ENCODE measurements at places on chromosomes 2 and 18.

DNA sequence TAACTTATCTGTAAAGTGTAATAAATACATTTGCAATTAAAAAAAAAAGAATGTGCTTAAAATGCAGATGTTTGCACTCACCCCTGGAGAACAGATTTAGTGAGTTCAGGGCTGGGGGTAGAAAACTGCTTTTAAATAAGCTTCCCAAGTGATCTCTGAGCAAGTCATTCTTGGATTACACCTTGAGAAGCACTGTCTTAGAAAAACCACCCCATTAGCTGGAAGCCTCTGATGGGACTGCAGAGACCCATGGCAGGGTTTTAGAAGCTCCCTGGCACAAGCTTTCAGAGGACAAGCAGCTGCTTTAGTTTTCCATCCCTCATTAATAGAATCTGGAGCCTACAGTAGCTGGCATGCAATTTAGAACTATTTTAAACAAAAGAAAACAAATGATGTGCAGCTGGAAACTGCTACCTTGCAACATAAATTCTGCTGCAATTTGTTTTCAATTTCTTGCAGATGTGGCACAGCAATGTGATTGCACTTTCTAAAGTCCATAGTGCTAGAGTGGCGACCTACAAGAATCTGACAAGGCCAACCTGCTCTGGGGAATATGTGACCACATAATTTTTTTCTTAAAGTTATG, 141.5 kb downstream of the CDC42EP3 start:
- no peak for DNase-seq

GRCh38 chr2:201813996-201814760, 7.8 kb downstream of the CDK15 start:
- DNase-seq = no peak

DNA sequence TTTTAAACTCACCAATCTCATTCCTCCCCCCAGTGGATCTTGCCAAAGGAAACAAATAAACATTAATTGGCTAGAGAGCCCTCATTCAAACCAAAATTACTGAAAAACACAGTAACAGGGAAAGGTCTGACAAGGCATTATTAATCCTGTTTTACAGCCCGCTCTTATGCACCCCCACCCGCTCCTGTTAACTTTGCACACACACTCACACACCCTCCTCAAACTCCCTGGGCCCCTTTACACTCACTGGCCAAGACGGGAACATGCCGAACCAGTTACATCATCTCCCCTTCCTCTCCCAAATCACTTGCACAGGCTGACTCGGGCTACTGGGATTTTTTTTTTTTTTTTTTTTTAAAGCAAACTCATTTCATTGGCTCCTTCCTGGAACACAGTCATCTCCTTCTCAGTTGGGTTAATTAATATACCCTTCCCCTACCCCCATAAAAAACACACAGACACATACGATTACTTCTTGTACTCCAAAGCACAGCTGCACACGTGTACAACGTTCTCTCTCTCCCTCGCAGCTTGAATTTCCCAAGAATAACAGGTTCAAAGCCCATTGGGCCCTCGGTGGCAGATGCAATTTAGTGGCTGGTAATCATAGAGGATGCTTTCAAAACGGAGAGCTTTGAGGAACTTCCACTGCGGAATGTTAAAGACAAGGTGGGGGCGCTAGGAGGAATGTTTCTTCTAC, 31.8 kb downstream of the KLF7 start:
- no peak for DNase-seq

DNA sequence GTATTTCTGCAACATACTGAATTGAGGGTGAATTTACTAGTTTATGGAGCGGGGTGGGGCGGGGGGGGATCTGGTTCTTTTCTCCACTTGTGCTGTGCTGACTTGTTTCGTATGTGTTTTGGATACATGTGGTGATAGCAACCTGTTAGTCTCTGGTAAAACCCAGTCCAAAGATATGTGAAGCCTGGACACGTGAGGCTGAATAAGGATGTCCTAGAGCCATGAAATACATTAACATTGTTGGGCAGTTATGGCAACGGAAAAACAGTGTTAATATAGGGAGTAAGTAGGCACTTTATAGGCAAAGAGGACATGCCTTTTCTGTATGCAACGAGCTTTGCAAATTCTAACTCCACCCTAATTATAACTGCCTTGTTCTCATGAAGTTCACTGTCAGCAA, 42.1 kb upstream of the NEMP2 start:
- DNase-seq = no peak

DNA sequence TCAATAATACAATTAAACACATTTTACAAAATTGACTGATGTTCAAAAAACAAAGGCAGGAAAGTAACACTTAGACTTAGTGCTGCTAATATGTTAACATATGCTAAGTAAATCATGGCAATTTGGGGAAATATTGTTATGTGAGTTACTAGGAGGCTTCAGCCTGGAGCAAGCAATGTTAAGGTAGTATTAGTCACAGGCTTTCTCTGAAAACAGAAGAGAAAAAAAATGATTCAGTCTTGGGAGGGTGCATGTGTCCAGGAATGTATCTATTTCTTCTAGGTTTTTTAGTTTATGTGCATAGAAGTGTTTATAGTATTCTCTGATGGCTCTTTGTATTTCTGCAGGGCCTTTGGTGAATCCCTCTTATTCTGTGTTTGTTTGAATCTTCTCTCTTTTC, 345.8 kb upstream of the TFPI start:
- no peak for DNase-seq

GRCh38 chr2:1690056-1690775, 54.1 kb downstream of the PXDN start:
- no peak for DNase-seq

DNA sequence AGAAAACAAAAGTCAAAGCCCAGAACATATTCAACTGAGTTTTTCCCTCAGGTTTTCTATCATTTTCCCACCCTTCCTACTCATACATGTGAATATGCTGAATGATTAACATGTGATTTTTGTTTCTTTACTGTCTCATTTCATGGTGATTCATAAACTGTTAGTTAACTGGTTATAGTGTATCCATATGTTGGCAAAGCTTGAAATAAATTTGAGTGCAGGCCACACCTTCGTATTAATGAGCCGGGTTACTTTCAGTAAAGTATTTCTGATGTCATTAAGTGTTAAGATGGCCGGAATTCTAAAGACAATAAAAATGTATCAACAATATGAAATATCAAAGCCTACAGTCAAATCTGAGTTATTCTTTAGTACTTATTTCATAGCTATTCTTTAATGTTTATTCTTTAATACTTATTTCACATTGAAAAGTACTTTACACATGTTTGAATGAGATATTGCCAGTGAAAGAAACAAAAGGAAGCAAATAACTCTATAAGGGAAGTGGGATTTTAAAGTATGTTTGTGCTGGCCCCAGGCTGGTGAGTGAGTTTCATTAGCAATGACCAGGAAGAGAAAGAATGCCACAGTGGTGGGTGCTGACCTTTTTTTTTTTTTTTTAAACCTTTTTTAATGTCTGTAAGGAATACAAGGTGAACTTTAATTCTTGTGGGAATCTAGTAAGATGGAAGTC, 178.6 kb downstream of the NEDD4L start:
- no peak for DNase-seq

DNA sequence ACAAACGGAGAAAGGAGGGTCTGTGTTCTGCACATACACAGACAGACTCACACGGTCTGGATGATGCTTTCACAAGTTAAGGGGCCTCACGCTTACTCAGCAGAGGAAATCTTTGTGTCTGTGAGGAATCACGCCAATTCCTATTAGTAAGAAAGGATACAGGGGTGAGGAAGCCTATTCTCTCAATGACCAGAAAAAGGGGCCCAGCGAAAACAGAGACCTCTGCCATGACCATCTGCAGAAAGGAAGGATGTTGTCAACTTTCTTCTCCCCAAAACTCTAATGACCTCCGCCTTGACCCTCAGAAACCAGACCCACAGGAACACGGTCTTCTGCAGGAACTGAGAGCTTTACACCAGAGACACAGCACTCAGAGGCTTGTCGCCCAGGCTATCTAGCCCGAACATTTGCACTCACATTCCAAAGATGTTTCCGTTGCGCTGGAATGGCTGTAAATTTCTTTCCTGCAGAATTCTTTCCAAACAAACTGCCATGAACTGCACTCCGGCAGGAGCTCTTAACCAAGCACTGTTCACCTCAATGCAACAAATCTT, 186.3 kb downstream of the TCF4 start:
- DNase-seq = no peak
